ENCODE measurements at places on chromosomes 2 and 18.
A peak's percentile ranks its signal among the peaks of the same experiment; 100 is the strongest.

DNA sequence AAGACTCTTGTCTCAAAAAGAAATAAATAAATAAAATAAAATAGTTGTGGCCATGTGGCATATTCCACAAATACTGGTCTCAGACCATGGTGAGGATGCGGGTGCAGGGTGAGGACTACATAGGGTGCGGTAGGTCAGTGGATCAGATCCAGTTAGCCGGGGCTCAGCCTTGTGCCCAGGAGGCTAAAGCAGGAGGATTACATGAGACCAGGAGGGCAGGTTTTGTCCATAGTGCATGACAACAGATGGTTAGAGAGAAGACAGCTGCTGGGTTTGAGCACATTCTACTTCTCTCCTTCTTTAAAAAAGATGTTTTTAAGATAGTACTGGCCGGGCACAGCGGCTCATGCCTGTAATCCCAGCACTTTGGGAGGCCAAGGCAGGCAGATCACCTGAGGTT is 12.8 kb upstream of the PSD4 start:
- DNase-seq, result no peak

- no peak for DNase-seq
Observed at GRCh38 chr18:76447258-76447890, 47.7 kb downstream of the ZNF516 start.

DNA sequence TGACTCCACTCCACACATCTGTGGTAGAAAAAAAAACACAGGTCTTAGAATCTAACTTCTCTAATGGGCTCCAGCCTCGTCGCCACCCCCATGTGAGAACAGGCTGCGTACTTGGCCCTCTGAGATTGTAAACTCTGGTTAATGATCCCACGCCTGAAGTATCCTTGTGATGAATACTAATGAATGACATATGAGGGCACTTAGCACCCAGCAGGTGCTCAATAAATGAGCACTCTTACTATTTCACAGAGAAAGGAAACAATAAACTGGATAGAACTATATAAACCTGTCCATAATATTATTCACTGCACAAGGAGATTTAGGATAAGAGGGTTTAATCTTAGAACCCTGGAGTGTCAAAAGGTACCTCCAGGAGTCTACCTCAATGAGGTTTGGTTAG is 310.1 kb upstream of the HNRNPA3 start:
- DNase-seq, result no peak

GRCh38 chr18:907885-908757 is 3.5 kb downstream of the ADCYAP1 start:
- no peak for DNase-seq

DNA sequence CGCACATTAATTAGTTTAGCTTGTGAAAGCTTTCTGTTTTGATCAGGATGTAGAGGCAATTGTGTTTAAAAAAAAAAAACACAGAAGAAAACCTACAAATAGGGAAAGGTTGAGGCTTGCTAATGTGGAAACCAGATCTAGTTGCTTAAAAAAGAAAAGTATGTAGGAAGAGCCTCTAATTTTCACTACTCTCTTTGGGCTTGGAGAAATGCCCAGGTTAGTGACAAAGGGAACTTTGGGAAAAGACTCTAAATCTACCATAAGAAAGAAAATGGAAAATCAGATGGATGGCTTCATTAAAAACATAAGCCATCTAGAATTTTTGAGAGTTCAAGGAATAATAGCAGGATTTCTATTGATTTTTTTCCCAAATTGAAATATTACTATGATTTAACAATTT is 47.3 kb upstream of the SLC38A11 start:
- DNase-seq, result no peak

- DNase-seq, result no peak
Observed at GRCh38 chr18:41372046-41372665, 582.9 kb upstream of the PIK3C3 start.

DNA sequence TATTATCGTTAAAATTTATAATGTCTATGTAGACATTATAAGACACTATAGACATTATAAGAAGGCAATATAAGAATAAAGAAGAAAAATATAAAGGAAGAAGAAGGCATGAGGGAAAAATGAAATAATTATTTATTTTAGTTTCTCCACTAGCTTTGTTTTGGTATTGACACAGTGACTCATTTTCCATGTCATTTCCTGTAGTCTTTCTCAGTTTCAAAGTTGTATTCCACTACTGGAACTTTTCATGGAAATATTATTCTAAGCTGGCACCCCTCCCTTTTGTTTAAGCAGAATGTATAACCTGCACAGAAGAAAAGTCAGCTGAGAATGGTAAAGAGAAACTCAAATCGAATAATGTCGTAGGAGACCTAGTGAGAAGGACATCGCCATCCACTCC is 234.2 kb upstream of the NETO1 start:
- no peak for DNase-seq

DNA sequence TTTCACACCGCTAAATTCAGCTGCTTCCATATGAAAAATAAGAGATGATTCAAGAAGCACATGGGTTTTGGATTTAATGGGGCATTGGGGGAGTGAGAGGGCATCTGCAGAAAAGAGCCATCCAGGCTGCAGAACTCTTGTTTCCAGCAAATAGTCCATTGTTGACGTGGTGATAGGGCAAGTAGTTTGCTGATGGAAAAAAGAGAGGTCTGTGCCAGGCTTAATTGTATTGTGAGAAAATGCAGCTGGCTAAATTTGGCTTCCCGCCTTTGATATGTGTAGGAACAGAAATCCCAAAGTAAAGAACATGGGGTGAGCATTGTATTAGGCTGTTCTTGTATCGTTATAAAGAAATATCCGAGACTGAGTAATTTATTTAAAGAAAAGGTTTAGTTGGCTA is 199.5 kb downstream of the SETBP1 start:
- DNase-seq, result no peak

GRCh38 chr18:12010187-12010802 is 29.0 kb downstream of the IMPA2 start:
- DNase-seq, result no peak

DNA sequence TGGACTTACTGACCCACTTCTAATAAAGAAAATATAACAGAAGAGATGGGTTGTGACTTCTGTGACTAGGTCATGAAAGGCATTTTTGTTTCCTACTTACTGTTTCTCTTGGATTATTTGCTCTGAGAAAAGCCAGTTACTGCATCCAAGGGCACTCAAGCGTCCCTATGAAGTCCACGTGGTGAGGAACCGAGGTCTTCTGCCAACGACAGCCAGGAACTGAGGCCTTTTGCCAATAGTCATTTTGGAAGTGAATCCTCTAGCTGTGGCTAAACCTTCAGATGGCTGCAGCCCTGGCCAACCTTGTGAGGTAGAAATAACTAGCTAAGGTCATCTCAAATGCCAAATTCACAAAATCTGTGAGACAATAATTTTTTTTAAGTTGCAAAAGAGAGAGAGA is 449.8 kb upstream of the RGPD4 start:
- DNase-seq, result no peak

- no peak for DNase-seq
Observed at GRCh38 chr2:34997779-34998178, 1357.8 kb upstream of the CRIM1 start.

- DNase-seq, result no peak
Observed at GRCh38 chr2:1891971-1892486, 147.7 kb upstream of the PXDN start.

DNA sequence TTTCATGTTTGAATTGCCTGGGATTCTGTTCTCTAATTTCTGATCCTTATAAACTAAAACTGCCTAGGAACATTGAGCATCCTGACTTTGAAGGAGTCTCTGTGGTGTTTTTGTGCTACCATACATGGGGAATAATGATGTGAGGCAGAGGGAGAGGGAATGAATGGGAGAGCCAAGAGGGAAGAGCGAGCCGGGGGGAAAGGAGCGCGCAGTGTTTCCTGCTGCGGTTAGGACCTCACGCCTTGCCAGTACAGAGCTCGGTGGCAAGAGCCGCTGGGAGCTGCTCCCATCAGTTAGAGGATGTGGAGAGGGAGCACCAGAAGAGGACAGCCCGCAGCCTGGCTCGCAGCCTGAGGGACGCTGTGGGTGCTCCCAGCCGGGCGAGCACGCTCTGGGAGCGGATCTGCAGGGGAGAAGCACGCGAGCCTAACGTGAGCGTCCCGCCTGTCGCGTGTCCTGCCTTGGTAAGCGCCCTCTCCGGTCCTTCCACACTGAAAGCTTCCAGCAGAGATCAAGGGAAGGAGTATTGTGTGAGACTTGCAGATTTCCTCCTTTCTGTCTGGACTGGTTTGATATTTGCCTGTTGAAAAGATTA is 114.7 kb downstream of the FAM210A start:
- DNase-seq, result peak; percentile 23

GRCh38 chr2:37377187-37377532 is 32.7 kb downstream of the QPCT start:
- peak; percentile 12 for DNase-seq

DNA sequence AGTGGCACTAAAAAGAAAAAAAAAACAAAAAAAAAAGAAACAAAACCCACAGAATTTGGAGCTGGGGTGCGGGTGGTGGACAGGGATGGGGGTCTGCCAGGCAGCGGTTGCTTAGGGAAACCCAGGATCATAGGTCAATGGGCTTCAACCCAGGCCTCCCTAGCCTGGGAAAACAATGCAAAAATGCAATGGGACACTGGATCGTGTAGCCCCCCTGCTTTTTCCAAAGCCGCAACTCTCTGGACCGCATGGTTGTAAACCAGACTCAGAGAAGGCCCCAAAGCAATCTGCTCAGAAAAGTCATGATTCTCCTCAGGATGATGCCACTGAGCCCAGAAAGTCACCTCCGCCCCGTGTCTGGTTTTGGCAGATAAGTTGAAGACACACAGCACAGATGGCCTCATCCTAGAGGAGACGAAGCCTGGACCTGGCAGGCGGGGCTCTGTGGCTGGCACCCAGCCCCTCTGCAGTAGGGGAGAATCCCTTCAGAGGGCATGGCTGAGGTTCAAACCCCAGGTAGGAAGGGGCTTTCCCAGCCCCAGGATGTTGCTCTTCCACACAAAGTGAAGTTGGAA is 5.1 kb downstream of the DLX2 start:
- no peak for DNase-seq

GRCh38 chr2:16168506-16169264 is 228.3 kb downstream of the MYCN start:
- DNase-seq, result no peak

GRCh38 chr2:32314886-32315285 is 37.2 kb downstream of the YIPF4 start:
- DNase-seq, result no peak

GRCh38 chr18:59691996-59692395 is 5.2 kb downstream of the CCBE1 start:
- no peak for DNase-seq

DNA sequence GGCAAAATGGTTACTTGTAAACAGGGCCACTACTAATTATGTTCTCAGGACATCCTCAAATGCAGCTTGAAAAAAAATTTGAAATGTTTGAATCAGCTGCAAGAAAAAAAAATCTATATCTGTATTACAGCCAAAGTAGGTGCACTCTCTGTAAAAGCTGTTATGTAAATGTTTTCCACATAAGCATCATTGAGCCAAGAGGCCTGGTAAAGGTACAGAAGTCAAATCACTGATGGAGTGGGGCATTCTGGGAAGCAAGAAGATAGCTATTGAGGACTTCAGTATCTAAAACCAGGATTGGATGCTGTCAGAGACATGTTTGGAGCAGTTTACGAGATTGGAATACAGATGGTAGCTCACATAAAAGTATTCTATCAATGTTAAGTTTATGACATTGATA is 80.3 kb downstream of the MAPRE2 start:
- DNase-seq, result no peak

DNA sequence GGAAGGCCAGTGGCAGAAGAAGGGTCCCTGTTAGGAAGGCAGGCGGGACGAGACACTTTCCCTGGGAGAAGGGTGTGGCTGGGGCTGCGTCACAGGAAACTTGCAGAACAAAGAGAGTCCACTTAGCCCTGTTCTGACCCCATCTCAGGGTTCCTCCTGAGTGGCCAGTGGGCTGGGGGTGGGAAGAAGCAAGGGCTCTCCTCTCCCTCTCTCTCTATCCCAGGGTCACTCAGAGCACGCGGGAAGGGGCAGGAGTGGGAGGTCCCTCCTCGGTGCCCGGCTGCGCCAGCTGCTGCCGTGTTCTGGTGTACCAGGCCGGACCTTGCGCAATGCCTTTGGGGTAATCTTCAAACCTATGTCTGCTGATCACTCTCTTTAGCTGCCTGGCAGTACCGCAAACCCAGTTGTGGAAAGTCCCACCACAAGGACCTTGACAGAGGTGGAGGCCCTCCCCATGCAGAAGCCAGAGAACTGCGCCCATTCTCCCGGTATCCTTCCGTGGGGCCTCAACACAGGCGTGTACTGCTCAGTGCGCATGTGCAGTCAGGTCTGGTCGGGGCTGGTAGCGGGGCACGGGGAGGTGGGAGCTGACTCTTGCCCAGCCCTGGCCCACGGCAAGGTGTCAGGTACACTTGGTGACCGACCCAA is 47.8 kb upstream of the ST3GAL5 start:
- DNase-seq, result no peak

DNA sequence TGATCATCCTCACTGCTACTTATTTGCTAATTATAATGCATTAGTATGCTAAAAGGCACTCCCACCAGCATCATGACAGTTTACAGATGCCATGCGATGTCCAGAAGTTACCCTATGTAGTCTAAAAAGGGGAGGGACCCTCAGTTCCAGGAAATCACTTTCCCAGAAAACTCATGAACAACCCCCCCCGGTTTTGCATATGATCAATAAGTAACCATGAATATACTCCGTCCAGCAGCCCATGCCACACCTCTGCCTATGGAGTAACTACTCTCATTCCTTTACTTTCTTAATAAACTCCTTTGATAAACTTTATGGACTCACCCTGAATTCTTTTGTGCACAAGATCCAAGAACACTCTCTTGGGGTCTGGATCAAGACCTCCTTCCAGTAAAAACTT is 86.8 kb downstream of the MALT1 start:
- DNase-seq, result no peak

DNA sequence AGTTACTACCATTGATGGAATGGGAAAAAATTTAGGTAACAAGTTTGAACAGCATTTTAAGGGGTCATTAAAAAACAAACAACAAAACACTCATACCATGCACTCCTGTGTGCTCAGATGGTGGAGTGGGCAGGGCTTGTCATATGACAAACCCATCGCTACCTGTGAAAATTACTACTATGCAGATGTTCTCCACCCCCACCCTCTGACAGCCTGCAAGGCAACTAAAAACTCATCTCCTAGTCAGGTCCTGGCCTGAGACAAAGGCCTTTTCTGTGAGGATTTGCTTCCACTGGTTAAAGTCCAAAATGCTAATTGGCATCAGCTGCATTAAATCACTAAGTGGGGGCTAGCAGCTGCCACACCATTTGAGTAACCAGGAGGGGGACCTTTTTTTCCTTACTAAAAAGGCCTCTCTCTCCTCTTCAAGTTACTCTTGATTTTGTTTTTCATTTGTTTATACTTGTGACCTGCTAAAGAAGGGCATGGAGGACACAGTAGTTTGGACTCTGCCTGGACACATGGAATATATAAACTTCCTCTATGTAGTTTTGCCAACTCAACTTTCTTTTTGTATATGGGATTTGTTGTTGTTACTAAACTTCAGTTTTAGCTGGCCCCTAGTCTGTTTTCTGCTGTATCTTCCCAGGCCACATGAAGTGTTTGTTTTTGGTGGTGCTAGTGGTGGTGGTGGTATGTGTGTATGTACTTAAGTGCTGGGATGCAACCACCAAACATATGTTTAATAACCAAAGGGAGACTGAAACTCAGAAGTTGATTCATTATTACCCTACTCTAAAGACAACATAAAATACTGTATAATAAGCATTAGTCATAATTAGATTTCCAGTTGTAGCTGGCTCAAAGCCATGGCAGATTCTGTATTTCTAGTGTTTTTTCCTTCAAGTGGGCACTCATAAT is 121.3 kb downstream of the MAP4K4 start:
- DNase-seq, result no peak

GRCh38 chr2:46325182-46325928 is 28.1 kb downstream of the EPAS1 start:
- DNase-seq, result no peak

- DNase-seq, result no peak
Observed at GRCh38 chr2:109253217-109253616, 124.2 kb downstream of the SH3RF3 start.
